Right cardiac atrium (tissue), 5 donors: ENCODE measurements at places on chromosomes 16 and 17. TPM values are rescaled to one million over a fixed set of nuclear protein-coding genes. Genes with fewer than 3 reads are reported as not detected.

DNA sequence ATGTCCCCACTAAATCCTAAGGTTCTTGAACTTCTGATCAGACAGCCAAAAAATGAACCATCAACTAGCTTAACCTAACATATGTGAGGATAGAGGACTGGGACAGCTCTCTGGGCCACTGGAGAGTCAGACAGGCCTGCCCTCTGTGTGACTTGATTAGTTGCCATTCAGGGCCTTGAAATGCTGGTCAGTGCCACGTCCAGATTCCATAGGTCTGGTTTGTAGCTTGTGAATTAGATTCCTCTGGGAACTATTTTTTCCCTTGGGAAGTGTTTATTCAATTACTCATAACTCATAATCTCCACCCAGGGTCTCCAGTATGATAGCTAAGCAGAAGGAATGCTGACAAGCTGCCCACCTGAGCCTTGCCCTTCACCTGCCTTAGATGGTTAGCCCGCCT lies 48.2 kb downstream of the IGF2BP1 start:
- no peak for DNase-seq

GRCh38 chr17:14712611-14713021 lies 411.7 kb downstream of the HS3ST3B1 start:
- DNase-seq, result no peak

- DNase-seq, result peak; percentile 34
These were observed 24.7 kb downstream of the SSH2 start for GRCh38 chr17:29905086-29905878.

DNA sequence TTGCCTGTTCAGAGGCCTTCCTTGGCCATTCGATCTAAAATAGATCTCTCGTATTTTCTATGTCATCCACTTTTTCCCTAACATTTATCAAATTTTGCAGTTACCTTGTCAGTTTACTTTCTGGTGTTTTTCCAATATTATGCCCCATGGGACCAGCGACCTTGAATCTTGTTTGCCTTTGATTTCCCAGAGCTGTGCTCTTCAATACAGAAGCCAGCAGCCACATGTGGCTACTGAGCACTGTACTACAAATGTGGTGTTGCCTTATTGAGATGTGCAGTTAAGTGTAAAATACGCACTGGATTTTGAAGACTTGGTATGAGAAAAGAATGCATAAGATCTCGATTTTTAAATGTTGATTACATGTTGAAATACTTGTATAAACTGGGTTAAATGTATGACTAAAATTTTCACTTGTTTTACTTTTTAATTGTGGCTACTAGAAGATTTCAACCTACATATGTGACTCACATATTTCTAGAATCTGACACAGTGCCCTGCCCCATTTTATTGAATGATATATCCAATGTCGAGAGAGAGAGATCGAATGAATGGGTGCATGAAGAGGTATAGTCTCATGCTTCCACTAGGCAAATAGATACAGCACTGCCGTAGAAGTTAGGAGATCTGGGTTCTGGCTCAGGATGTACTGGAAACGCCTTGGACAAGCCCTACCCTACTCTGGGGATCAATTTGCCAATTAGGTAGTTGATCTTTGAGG lies 824 bp upstream of the PSME3 start:
- no peak for DNase-seq

DNA sequence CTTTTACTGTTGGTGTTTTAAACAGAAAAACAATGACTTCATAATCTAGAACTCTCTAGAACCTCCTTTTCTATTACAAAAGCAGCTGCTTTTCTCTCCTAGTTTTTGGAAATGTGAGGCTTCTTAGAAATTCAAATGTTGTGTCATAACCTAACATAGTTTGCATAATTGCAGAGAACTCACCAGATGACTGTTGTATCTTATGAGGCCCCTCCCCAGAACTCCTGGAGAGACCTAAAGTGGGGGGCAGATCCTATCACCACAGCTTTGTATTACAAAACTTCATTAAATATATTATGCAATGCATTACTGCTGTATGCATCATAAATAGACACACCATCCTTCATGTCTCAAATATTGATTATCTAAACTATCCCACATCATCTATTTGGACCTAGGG lies 538.7 kb upstream of the HSBP1 start:
- DNase-seq, result no peak

DNA sequence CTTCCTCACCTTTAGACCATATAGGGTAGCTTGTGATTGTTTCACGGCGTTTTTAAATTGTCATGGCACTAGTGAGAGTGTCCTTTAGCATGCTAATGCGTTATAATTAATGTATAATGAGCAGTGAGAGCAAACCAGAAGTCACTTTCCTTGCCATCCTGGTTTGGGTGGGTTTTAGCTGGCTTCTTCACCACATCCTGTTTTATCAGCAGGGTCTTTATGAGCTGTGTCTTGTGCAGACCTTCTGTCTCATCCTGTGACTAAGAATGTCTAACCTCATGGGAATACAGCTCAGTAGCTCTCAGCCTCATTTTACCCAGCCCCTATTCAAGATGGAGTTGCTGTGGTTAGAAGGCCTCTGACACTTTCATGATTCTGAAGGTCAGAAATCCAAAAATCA lies 370.9 kb upstream of the RBFOX1 start:
- DNase-seq, result no peak

DNA sequence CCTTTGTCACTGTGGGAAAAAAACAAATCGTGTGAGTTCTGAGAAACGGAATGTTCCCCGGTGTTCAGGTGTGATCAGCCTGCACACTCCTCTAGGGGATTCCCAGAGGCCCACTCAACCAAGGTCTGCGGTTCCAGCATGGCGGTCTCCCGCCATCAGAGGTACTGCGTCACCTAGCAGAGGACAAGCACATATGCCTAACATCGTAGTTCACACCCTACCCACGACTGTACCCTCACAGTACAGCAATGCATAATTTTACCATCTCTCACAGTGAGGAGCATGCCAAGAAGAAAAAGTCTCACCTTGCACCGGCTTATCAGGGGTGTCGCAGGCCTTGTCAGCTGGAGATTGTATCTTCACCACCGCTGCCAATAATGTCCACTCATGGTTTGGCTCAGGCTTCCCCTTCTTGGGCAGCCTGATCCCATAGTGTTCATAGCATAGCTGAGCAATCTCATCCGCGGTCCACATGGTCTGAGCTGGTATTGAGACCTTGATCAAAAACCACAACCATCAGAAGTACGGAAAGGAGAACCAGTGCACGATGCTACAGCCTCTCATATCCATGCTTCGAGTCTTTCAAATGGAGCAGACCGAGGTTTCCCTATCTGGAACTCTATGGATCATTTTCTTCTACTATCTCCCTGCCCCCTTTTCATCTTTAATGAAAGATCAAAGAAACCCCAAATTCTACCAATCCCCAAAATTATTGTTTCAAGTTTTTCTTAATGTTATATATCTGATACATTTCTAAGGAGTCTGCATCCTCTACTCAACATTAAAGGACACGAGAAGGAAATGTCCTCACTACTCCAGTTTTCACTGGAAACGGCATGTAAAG lies 2.5 kb downstream of the ADAT1 start:
- DNase-seq, result no peak

The NETO2 gene
- total RNA-seq, result 1.7 TPM

DNA sequence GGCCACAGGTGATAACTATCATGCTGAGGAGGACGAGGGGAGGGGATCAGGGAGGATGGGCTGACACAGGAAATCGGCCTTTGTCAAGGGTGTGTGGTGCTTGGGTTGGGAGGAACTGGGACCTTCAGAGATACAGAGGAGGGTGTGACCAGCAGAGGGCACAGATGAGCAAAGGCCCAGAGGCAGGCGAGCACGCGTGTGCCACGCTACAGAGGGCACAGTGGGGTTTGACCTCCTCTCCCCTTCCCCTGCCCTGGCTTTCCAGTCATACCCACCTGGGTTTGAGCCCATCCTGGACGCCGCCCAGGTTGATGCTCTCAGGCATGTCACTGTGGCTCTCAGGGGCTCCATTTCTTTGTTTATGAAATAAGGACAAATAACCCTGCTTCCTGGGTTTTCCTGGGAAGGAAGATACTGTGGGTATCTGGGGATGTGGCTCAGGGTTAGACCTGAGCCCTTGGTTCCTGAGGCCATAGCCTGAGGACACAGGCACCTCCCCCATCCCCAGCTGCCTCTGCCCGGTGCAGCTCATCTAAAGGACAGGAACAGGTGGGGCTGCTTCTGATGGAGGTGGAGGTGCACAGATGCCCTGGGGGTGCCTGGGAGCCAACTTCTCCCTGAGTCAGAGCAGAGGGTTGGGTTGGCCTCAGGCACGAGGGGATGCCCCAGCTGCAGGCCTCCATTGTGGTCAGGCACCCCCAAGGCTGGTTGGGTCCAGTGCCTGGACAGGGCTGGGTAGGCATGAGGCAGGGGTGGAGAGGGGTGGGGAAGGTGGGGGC lies 51.8 kb downstream of the BEAN1 start:
- DNase-seq, result peak; percentile 84

DNA sequence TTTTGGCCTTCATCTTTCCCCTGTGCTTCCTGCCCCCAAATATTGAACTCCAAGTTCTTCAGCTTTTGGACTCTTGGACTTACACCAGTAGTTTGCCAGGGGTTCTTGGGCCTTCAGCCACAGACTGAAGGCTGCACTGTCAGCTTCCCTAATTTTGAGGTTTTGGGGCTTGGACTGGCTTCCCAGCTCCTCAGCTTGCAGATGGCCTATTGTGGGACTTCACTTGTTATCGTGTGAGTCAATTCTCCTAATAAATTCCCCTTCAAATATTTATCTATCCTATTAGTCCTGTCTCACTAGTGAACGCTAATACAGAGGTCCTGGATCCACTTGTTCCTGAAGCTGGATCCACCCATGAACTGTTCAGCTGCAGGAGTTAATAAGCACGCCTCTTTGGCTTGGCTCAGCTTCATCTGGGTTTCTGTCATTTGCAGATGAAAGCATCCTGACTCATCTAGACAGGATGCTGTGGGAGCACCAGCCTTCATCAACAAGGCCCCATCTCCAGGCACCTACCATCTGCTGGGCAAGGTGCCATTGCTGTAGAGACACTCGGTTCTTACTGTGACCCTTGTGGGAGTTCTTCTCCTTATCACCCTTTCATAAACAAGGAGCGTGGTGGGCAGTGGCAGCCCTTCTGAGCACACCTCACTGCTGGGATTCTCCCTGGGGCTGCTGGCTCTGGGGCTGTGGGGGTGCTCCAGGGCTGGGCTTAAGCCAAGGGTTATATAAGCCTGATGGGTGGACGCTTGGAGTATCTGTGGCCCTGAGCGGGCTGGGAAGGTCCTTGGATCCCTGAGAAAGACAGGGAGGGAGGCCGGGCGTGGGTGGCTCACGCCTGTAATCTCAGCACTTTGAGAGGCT lies 23.1 kb downstream of the LAT start:
- peak; percentile 17 for DNase-seq

DNA sequence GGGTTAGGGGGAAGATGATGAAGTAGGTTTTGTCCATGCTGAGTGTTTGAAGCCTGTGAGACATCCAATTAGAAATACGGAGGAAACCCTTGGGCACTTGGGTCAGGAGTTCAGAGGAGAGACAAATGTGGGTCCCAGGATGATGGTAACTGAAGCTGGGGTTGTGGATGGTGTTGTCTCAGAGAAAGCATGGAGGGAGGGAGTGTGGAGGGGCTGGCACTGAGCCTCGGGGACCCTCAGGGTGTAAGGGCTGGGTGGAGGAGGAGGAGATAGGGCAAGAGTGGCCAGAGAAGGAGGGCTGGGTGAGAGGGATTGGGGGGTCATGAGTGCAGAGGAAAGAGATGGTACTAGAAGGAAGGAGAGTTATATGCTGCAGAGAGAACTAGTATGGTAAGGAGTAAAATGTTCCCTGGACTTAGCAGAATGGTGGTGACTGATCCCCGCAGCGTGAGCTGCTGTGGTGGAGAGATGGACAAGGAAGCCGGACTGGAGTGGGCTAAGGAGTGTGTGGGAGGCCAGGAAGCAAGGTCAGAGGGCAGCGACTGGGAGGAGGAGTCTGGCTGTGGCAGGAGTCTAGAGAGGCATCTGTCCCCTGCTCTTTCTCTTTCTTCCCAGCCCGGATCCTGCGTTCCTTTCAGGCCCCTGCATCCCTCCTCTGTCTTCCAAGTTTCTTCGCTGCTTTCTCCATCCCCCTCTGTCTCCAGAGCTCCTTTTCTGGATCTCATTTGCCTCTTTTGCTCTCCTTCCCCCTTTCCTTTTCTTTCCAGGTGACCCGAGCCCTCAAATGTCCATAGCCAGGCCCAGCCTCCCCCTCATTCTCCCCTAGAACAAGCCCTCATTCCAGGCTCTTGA lies 3.9 kb upstream of the COL1A1 start:
- no peak for DNase-seq

The TNK1 gene
- total RNA-seq, result 3.3 TPM

DNA sequence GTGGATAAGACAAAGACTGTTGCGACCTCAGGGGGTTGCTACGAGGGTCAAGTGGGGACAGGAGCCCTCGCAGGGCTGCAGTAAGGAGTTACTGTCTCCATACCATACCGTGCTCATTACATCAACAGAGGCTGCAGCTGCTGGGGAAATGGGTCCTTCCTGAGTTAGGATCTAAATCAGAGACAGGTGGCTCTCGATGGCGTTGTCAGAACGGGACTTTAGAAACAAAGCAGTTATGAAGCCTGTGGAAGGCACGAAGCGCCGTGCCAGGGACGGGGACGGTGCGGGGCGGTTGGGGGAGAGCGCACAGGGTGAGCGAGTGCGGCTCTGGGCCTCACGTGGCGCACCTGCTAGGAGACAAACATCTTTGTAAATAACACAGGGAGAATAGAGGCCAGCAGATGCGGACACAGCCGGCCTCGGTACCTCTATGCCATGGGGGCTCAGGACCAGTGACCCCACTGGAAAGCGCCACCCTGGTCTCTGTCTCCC lies 34.4 kb downstream of the ZCCHC14 start:
- DNase-seq, result no peak

- DNase-seq, result peak; percentile 28
These were observed 1.1 kb downstream of the ACSF2 start for GRCh38 chr17:50426814-50427787.

- DNase-seq, result peak; percentile 67
These were observed 4.9 kb upstream of the ACTG1 start for GRCh38 chr17:81517339-81518112.

The HBQ1 gene
- not detected for total RNA-seq

GRCh38 chr16:87954361-87954760 lies 3.1 kb downstream of the BANP start:
- peak; percentile 78 for DNase-seq

- no peak for DNase-seq
These were observed 44.4 kb downstream of the CLEC19A start for GRCh38 chr16:19329932-19330331.

The MYH3 gene
- 0.44 TPM for total RNA-seq

The PRR35 gene
- not detected for total RNA-seq
